Right hindlimb (tissue), 1 donor: ENCODE measurements at places on chromosomes 7 and 10.

- DNase-seq = no peak
Observed at GRCh38 chr7:51128545-51129435, 187.8 kb downstream of the COBL start.

- DNase-seq = no peak
Observed at GRCh38 chr7:107234436-107234835, 65.6 kb downstream of the HBP1 start.

DNA sequence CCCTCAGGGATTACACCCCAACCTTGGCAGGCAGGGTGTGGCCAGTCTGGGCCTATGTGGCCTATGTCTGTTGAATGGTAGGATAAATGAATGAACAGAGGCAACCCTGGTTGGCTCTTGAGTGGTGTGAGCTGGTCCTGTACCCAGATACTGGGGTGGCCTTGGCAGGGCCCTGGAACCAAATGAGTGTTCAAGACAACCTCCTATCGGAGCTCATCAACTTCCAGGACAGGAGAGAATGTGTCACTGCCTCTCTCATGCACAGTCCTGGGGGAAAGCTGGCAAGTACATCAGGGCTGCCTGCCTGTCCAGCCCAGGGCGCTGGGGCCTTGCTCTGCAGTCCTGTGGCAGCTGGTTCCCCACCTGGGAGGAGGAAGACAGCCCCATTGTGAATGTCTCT is 271.6 kb downstream of the CALN1 start:
- no peak for DNase-seq

DNA sequence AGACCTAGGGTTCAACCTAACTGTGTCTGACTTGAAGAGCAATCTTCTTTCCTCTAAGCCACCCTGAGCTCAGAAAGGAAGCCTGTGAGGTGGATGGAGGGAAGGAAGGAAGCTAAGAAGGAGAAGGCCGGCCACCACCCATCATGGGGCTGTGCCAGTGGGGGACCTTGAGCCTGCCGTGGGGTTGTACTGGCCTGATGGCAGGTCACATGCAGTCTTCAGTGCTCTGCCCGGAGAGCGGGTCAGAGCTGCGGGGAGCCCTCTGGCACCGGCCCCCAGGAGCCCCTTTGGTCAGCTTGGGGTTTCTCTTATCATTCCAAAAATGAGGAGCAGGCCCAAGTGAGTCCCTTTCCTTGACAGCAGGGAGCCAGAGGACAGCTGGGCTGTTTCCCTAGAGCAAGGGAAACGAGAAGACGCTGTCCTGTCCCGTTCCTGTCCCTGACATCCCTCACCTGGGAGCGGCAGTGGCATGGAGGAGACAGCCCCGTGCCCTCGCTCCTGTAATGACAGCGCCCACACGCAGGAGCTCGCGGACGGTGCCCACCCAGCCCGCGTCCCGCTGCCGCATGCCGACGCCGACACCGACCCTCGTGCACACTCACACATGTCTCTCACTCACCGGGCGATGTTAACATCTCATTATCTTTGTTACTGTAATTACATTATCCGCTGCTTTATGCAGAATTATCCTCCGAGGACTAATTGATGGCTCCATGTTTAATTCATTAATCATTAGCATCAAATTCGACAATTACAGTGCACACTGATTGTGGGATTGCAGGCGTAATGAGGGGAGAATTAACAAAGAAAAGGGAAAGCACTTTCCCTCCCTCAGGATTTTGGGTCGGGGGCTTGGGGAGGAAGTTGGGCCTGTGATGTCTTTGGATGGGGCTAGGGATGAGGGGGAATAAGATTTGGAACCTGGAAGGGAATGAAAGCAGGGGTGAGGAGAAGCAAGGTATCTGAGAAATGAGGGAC is 31.3 kb downstream of the GBX1 start:
- no peak for DNase-seq

DNA sequence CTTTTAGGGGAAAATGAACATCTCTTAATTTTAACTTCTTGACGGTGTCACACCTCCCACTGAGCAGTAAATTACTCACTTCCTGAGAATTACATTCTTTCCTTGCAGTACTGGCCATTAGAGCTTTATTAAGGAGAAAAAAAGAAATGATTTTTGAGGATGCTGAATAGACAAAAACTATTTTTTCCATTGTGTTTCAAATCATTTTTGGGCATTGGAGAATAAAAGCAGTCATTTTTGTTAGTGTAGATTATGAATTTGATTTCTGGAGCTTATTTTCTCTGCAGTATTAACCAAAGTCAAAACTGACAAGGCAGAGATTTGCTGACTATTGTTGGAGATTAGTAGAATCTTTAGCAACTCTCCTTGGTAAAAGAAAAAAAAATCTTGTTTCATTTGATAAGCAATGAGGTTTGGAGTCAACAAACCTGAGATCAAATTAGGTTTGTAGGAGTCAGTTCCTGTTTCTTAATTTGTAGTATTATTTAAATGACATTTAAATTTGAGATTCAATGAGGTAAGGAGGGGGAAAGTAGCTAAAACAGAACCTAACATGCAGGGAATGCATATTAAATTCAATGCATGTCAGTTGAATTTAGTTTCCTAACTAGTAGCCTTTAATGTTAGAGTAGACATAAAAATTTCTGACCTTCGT is 70.6 kb downstream of the AP3M1 start:
- no peak for DNase-seq

DNA sequence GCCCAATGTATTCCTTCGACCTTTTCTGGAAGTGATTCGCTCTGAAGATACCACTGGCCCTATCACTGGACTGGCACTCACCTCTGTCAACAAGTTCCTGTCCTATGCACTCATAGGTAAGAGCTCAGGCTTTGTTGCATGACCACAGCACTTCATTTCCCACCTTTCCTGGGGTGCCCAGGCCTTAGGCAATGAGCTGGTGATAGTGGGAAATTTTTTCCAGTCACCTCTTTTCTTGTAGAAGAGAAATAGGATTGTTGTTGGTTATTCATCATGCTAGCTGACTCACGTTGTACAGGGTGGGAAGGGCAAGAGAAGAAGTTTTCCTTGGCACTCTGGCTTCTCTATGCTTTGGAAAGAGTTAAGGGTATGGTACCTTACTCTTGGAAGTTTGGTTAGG is 51.4 kb upstream of the NFKB2 start:
- no peak for DNase-seq

- DNase-seq = peak; percentile 77
Observed at GRCh38 chr7:36303202-36304098, 86.2 kb upstream of the ANLN start.

GRCh38 chr10:83917537-83918506 is 221.5 kb upstream of the GHITM start:
- DNase-seq = no peak

DNA sequence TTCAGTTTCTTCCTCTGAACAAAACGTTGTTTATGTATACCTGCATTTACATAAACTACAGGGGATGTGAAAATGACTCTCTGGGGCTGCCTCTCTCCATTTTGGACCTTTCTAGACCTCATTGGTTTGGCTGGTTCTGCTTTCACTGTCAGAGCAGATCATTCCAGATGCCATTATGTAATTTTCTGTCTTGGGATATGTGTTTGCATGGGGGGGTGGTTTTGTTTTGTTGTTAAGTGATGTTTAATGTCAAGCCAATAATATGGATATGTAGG is 172.4 kb downstream of the LRRC4 start:
- no peak for DNase-seq

DNA sequence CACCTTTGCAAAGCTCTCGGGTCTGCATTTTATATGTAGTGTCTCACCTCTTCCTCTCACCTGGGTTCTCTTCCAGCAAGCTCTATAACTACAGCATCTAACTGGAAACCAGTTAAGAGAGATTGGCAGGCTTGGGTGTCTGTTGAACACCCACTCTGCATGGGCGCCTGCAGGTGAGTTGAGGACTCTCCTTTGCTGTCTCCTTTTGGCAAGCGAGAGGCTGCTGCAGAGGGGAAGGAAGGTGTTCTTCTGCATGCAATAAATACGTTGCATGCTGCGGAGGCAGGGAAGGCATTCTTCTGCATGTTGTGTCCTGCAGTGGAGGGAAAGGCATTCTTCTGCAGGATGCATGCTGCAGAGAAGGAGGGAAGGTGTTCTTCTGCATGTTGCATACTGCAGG is 81.4 kb upstream of the ADAM12 start:
- no peak for DNase-seq

DNA sequence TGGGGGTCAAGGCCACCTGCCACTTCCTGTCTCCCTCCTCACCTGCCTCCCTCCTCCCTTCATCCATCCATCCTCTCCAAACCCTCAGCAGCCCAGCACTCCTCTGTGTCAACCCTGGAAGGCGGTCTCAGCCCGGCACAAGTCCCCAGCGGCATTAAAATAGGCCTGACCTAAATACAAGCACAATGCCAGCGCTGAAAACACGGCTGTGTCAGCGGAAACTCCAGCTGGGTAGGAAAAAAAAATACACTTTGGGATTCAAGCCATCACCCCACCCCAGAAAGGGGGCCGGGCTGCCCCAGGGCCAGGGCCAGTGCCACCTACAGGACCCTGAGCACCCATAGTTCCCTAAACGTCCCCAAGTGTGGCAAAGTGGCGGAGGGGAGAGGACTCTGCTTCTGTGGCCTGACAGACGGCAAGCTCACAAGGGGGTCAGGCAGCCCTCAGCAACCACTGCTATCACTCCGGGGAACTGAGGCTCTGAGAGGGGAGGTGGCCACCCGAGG is 22.7 kb upstream of the GTF2IRD1 start:
- no peak for DNase-seq

DNA sequence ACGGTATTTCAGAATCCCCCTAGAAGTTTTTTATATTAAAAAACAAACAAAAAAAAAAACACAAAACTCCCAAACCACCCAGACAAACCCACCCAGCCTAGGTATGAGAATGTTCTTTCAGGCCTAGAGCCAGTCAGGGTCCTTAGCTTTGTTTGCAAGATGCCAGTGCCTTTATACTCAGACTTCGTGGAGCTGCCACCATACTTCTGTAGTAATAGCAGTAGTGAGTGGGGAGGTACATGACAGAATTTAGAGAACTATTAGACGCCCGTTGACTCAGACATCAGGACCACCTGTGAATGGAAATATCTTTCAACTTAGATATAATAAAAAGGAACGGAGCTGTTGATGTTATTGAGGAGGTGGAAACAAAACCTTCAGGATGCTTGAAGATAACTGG is 138.2 kb upstream of the MKLN1 start:
- no peak for DNase-seq

DNA sequence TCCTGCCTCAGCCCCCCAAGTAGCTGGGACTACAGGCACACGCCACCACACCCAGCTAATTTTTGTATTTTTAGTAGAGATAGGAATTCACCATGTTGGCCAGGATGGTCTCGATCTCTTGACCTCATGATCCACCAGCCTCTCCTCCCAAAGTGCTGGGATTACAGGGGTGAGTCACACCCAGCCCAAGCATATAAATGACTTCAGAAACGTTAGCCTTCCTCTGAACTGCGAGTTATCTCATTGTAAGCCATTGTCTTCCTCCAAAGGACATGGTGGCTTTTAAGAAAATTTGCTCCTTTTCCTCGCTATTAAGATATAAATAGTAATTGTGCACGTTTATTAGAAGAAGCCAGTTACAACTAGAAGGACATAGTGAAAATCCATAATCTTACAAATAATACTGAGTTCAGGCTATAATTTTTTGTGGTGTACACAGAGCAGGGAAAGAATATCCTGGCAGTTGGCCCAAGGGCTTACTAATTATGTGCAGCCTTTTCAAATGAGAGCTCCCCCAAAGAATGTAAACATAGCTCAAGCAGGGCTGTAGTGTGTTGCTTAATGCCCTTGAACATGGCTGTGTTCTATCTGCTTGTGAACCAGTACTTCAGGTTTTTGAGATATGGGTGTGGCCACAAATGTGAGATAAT is 495.8 kb downstream of the PARD3 start:
- DNase-seq = no peak

DNA sequence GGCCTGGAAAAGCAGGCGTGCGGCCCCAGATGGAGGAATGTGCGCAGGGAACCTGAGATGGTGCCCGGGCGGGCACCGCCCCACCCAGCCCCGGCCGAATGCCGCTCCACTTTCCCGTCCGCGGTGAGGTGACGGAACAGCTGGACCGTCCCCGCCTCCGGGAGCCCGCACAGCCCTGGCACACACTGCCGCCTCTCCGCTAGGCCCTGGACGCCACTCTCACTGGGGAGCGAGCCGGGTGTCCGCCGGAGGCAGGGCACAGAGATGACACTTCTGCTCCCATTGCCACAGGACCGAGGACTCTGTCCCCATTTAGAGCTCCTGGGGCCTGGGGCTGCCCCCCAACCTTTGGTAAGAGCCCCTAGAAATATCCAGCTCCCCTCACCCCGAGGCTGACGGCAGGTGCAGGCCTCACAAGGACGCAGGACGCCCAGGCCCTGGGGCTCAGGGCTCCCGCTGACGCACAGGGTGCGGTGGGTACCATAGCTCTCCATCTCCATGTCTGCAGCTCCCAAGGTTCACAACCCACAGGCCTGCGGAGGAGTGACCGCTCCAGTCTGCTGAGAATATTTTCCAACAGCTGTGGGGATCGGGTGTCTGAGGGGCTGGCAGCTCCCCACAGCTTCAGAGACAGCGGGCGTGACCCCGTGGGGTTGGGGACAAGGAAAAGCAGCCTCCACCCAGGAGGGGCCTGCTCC is 52.2 kb upstream of the PDGFA start:
- DNase-seq = peak; percentile 66

DNA sequence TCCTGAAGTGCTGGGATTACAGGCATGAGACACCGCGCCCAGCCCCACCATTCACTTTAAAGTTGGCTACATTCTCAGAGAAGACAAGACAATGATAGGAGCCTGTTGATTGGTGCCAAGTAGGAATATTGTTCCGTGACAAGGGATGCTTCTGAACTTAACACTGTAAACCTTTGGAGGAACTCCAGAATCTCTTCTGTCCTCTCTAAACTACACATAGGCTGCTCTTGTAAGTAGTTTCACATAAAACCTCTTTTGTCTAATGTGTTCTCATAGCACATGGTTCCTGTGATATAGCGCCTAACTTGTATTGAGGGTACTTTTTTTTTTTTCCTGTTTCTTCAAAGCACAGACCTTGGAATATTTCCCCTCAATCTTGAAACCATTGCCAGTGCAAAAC is 3.6 kb upstream of the COPG2 start:
- DNase-seq = no peak

DNA sequence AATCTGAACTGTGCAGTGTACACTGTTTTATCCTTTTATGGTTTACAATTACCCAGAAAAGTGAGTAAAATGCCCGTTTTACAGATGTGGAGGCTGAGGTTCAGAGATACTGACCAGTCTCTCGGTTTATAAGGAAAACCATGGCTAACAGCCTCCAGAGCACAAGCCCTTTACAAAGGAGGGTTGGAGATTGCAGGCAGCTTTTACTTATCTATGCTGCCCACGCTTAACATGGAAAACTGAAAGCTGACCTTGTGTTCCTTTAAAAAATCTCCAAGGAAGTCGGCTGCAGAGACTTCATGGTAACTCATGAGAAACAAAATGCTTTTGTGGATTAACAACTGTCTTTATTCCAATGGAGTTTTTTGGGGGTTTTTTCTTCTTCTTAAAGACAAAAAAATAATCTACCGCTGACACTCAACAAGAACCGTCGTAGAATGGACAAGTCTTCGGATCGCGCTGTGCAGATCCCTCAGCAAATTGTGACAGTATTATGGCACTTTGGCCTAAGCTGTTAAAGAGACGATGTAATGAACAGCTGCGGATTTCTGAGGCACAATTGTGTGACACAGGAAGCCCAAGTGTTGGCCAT is 654 bp upstream of the SLF2 start:
- no peak for DNase-seq
